ENCODE measurements at places on chromosomes 11 and 22. TPM values are rescaled to one million over a fixed set of nuclear protein-coding genes. Genes with fewer than 3 reads are reported as not detected.

GRCh38 chr22:38416621-38417251 is 38.3 kb downstream of the KCNJ4 start:
- no peak for DNase-seq

DNA sequence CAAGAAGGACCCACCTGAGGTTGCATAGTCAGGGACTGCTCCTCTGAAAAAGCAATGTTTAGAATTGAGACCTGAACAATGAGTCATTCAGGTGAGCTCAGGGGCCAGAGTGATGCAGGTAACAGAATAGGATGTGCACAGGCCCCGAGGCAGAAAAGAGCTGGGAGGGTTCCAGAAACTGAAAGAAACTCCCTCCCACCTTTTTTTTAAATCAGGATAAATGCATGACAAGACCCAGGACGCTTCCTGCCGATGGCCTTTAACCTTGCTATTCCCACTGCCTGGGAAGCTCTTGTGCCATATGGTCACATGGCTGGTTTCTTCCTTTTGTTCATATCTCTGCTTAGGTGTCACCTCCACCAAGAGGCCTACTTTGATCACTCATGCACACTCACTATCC is 214.2 kb upstream of the ZBED5 start:
- no peak for DNase-seq

- DNase-seq, result no peak
Measured at GRCh38 chr11:1163911-1164735, 6.4 kb downstream of the MUC5AC start.

DNA sequence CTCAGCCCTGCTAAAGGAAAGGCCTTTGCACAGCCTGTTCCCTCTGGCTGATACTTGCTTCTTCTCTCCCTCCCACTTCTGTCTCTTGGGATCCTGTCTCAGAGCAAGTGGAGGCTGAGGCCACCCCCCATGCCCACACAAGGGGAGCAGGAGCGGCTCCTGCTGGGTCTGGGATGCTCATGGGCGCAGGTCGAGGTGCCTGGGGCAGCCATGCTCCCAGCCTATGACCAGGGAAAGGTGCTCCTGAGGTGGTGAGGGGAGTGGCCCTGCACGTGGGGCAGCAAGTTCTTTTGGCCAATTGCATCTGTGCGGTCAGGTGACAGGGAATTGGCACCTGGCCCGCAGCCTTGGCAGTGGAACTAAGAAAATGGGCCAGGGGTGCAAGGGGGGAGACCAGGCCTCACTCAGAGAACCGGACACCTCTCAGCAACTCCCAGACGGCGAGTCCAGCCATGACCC is 1.5 kb downstream of the MAPK11 start:
- no peak for DNase-seq

CRYBB2 gene
- polyA plus RNA-seq, result not detected

- DNase-seq, result peak; percentile 61
Measured at GRCh38 chr22:49657275-49657973, 170.2 kb downstream of the BRD1 start.

CCDC73 gene
- polyA plus RNA-seq, result 0.14 TPM

DNA sequence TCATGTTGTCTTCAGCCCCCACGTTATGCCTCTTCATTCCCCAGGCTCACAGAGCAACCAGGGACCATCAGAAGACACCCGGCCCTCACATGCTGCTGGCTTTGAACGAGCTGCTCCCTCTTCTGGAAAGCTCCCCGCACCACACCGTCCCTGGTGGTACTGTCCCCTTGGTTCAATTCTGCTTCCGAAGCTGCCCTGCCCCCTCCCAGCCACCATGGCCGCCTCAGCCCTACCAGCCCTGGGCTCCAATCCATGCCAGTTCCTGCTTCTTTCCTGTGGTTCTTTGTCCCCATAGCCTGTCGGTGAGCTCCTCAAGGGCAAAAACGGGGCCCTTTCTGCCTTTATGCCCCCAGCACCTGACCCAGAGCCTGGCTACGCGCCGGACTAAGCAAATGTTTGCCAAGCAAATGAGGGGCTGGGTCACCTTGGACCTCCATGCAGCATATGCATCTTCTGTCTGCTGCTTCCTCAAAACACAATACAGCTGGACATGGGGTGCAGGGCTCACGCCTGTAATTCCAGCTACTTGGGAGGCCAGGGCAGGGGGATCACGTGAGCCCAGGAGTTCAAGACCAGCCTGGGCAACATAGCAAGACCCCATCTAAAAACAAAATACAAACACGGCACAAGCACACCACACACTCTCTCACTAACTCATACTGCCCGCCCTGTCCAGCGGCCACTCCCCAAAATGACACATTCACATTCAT is 21.3 kb downstream of the TNKS1BP1 start:
- DNase-seq, result no peak

- DNase-seq, result no peak
Measured at GRCh38 chr22:48647606-48648515, 1179.8 kb downstream of the BRD1 start.

DNA sequence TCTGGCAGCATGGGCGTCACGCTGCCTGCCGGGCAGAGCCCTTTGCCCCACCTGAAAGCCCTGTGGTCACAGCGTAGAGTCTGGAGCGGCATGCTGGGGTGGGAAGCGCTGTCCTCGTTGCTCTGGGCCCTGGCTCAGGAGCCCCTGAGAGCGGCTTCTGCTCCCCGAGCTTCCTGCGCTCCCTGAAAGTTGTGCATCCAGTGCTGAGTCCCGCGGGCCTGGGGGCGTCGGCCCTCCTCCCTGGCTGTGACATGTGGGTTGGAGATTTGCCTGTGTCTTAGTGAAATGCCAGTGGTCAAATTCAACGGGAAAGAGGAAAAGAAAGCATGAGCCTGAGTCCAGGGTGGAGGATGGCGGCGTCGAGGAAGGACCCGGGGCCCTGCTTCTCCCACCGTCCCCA is 1208.0 kb downstream of the BRD1 start:
- no peak for DNase-seq

- no peak for DNase-seq
Measured at GRCh38 chr22:49268924-49269323, 558.7 kb downstream of the BRD1 start.

DNA sequence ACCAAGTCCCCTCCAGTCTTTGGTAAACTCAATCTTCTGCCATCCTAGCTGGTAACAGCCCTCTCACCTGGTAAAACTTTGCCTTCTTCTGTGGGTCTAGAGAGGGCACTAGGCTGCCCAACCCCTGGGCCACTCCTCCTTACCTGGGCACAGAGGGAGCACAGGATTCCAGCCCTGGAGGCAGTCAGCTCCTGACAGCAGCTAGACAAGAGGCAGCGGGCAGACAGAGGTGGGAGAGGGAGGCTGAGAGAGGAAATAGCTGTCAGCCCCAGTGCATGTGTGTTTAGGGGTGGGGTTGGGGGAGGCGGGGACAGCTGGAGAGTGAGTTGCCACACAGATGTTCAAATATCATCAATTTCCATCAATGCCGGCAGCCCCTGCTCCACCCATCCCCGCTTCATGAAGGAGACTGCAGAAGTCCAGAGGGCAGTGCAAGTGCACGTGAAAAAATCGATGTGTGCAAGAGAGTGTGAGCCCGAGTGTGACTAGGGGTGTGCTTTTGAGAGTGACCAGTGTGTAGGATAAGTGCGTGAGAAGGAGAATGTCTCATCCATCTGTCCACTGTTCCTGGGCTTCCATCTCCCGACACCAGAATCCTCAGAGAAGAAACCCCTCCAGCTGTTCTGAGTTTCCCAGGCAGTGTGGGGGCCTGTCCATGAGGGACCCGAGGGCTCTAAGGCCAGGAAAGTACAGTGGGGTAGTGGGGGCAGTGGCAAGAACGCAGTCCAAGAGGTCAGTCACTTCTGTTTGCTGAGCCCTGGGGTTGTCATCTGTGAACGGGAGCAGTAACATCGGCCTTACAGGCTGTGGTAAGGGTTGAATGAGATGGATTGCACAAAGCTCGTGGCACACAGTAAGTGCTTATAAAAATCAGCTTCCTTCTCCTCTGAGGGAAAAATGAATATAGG is at the start of gene PTGDR2:
PTGDR2 (minus strand) TSS at position 225 of the 908 bp plus-strand sequence. CDS start 2,228 bp downstream, outside the sequence.
- DNase-seq, result no peak

NNMT gene
- 70.2 TPM for polyA plus RNA-seq

RNF214 gene
- 19.0 TPM for polyA plus RNA-seq

GRCh38 chr11:95371153-95371552 is 140.2 kb upstream of the SESN3 start:
- DNase-seq, result no peak

SGSM1 gene
- 0.33 TPM for polyA plus RNA-seq

DNA sequence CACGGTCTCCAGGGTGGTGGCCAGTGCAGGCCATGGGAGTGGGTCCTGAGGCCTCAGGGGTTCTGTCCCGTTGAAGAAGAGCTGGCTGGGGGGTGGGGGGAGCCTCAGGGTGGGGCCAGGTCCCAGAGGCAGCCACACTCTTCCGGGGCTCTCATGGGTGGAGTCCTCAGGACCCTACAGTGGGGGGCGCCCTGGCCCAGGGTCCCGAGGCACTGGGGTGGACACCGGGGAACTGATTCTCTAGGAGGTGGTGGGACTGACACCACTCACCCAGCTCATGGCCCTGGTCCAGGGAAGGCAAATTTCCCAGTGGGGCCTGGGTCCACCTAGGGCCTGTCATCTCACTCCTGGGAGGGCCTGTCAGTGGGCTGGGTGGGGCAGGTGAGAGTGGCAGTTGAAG is 12.8 kb downstream of the GGT5 start:
- DNase-seq, result no peak

TMEM126B gene
- 47.3 TPM for polyA plus RNA-seq

DGKZ gene
- polyA plus RNA-seq, result 61.3 TPM

- peak; percentile 95 for DNase-seq
Measured at GRCh38 chr11:88480223-88480622, 142.7 kb upstream of the CTSC start.

- DNase-seq, result peak; percentile 7
Measured at GRCh38 chr22:22450343-22450839, 58.2 kb downstream of the ZNF280B start.

GRCh38 chr11:76102802-76103201 is 103.5 kb downstream of the WNT11 start:
- DNase-seq, result no peak

ZBTB16 gene
- polyA plus RNA-seq, result 10.1 TPM

DNA sequence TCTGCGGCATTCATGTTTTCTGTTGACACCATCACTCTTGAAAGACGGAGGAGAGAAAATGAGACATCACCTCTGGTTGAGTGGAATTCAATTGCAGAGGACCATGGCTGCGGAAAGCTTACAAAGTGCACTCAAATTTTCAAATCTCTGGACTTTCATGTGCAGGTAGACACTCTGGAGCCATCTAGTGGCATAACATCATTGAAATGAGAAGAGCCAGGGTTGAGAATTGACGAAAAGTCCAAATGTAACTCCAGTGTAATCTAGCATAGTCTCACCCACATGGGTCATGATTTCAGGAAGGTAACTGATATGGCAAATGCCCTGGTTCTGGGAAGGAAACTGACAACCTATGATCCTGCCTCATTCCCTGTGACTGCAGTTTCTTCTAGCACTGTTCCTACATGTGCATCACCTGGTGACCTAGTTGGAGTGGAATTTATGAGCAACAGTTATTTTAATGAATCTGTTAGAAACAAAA is 687.8 kb downstream of the KCNA4 start:
- peak; percentile 30 for DNase-seq

MB gene
- 218 TPM for polyA plus RNA-seq

DNA sequence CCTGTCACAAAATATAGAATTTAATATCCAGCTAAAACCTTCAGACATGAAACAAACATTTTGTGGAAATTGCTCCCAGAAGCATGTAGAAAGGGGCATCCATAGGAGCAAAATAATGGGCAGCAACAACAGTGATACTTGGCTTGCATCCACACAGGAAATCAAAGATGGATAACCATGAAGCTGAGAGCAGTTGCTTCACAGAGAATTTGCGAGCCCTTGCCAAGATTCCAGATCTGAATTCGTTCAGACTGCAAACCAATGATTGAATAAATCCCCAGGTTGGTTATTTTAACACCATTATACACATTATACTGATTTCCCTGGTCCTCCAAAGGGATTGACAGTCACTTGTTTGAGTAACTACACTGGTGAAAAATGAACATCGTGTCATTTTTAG is 15.6 kb upstream of the OR51L1 start:
- peak; percentile 28 for DNase-seq

- no peak for DNase-seq
Measured at GRCh38 chr11:69394869-69395246, 86.6 kb upstream of the LINC01488 start.

DNA sequence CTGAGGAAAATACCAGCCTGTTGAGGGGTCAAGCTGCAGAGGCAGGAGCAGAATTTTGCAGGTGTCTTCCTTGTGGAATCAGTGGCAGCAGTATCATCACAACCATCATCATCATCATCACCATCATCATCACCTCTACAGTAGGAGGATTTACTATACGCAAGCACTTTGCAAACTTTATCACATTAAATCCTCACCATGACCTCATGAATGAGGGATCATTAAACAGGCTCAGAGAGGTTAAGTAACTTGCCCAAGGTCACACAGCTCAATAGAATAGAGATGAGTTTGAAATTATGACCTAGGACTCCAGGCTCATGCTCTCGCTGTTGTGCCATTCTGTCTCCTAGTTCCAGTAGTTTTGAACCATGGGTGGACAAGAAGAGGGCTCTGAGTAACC is 25.6 kb downstream of the PTPN5 start:
- DNase-seq, result no peak

SPDYC gene
- polyA plus RNA-seq, result 0.17 TPM

DNA sequence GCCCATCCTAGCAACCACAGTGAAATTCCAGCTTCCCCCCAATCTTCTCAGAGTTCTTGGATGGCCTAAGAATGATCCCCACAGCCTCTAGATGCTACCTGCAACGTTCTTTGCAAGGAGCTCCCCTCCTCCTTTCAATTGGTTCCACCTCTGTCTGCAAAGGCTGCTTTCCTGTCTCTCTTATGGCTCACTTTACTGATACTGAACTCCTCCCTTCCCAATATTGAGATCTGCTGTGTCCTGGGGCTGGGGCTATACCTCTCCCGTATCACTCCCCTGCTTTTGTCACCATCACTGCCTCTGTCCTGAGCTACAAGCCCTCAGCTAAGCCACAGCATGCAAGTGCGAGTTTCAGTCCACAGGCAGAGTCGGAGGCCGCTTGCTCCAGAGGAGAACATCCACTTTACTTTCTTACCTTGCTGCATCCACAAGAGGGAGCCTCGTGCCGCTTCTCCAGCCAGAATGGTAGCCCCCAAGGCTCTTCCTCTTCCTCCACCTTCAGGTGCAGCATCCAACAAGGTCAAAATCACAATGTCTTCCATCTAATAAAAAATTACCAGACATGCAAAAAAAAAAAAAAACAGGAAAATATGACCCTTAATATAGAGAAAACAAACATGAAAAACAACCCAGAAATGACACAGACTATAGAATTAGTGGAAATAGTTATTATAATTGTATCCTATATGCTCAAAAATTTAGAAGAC is 48.6 kb upstream of the TMEM45B start:
- DNase-seq, result no peak

DNA sequence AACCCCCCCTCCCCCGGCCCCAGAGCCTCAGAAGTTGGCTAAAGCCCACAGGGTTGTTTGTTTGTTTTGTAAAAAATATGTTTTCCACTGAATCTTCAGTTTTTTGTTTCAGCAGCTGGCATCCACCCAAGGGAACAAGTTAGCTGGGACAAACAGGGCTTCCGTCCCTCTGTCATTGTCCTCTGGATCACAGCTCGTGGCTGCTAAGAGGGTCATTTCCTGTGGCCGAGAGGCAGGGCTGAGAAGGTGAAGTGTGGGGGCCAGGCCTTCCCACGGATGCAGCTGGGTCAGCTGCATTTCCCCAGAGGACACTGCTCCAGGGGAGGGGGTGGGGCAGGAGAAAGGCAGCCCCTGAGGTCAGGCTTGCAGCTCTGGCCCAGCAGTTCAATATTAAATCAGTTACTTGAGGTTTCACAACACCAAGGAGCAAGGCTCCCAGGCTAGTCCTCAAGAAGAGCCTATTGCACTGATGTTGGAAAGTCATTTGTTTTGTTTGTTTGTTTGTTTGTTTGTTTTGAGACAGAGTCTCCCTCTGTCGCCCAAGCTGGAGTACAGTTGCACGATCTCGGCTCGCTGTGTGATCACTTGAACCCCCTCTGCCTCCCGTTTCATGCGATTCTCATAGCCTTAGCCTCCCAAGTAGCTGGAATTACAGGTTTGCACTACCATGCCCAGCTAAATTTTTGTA is 34.4 kb upstream of the SMTN start:
- peak; percentile 81 for DNase-seq

Data from muscle of back (tissue), 13 donors.